Breast epithelium (tissue), 4 donors: ENCODE measurements at places on chromosomes 3 and 15.
A peak's percentile ranks its signal among the peaks of the same experiment; 100 is the strongest.

DNA sequence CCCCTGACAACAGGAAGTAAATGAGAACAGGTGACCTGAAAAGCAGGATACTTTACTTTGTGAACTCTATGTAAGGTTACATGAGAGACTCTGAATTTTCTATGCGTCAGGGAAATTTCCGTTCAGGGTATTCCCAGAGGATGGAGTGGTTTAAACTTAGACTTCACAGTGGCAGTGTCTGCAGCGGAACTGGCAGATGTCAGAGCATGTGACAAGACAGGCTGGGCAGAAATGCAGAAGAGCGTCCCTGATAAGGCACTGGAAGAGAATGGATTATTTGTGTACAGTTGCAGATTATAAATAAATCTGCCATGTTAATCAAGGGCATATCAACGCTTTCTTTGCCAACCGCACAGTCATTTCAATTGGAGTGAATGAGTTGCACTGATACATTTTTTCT, 598.4 kb upstream of the ZNF717 start:
- H3K27ac ChIP-seq: no peak overlapping the region
- DNase-seq: no peak
- H3K4me1 ChIP-seq: no peaks in the 10 kb centered on the region

GRCh38 chr3:73601011-73601410, 23.7 kb downstream of the PDZRN3 start:
- no peak overlapping the region for H3K4me3 ChIP-seq
- H3K4me1 ChIP-seq: peaks cover 4% of the 10 kb centered on the region
- H3K27me3 ChIP-seq: no peaks in the 10 kb centered on the region
- H3K27ac ChIP-seq: peak overlapping the region; percentile 59
- no peaks in the 10 kb centered on the region for H3K36me3 ChIP-seq

GRCh38 chr15:64622410-64623260, 152.8 kb downstream of the RBPMS2 start:
- H3K36me3 ChIP-seq: no peaks in the 10 kb centered on the region
- peak overlapping the region; percentile 28 for H3K27ac ChIP-seq
- H3K27me3 ChIP-seq: no peaks in the 10 kb centered on the region

DNA sequence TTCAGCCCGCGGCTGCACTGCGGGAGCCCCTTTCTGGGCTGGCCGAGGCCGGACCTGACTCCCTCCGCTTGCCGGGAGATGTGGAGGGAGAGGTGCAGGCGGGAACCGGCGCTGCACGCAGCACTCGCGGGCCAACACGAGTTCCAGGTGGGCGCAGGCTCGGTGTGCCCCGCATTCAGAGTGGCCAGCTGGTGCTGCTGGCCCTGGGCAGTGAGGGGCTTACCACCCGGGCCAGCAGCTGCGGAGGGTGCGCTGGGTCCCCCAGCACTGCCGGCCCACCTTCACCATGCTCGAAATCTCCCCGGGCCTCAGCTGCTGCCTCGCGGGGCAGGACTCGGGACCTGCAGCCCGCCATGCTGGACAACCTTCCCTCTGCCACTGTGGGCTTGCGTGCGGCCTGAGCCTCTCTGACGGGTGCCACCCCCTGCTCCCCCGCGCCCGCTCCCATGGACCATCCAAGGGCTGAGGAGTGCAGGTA, 733.5 kb upstream of the CCDC54 start:
- no peak for DNase-seq
- no peaks in the 10 kb centered on the region for H3K36me3 ChIP-seq
- H3K27ac ChIP-seq: no peak overlapping the region
- H3K4me3 ChIP-seq: no peak overlapping the region

DNA sequence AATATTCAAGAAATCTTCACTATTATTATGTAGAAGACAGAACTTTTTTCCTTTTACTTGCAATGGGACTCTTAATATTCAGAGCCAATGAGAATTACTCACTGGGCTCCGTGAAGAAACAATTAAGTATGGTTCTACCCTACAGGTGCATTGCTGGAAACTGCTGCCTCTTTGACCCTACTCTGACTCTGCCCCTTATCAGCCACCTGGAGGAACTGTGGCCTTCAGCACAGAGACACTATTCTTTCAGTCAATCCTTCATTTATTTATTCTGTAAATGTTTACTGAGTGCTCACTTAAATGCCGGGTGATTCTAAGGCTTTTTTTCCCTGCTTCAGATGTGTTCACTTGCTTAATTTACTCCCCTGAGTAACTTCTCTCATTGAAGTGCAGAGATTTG, 163.2 kb downstream of the SYNPR start:
- no peak for DNase-seq
- H3K4me1 ChIP-seq: no peaks in the 10 kb centered on the region
- no peak overlapping the region for H3K27ac ChIP-seq
- no peaks in the 10 kb centered on the region for H3K36me3 ChIP-seq

DNA sequence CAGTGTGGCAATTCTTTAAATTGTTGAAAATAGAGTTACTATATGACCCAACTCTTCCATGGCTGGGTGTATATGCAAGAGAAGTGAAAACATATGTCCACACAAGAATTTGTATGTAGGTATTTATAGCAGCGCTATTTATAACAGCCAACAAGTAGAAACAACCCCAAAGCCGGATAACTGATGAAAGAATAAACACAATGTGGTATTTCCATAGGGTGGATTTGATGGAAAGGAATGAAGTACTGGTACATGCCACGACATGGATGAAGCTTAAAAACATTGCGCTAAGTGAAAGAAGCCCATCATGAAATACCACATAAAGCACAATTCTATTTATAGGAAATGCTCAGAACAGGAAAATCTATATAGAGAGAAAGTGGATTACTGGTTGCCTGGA, 554.5 kb downstream of the AGBL1 start:
- no peaks in the 10 kb centered on the region for H3K27me3 ChIP-seq
- no peaks in the 10 kb centered on the region for H3K4me1 ChIP-seq
- no peak overlapping the region for H3K27ac ChIP-seq
- H3K36me3 ChIP-seq: no peaks in the 10 kb centered on the region
- H3K4me3 ChIP-seq: no peak overlapping the region

DNA sequence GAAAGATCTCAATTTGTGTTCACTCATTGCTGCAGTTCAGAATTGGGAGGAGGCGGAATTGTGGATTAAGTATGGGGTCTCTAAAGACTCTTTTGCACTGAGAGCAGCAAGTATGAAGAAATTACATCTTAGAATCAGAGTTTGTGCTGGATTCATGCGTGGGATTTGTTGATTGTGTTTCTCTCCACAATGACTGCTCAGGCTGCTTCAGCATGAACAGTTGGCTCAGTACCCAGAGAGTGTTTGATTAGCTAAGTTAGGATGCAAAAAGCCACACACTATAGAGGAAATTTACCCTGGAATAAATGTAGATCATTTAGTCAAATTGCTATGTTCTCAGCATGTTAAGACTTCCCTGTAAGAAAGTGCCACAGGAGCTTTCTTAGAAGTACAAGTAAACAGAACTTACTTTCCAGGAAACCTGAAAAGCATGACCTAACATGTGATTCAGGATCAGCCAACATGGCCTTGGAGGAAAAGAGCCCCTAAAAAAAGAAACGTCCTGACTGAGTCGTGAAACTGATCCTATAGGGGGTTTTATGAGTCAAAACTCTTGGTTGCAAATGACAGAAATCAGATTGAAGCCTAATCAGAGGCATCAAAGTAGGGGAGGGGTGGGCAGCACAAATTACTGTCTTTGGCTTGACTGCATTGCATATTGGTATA, 32.6 kb downstream of the HHLA2 start:
- no peaks in the 10 kb centered on the region for H3K4me1 ChIP-seq
- DNase-seq: no peak
- H3K27ac ChIP-seq: no peak overlapping the region

DNA sequence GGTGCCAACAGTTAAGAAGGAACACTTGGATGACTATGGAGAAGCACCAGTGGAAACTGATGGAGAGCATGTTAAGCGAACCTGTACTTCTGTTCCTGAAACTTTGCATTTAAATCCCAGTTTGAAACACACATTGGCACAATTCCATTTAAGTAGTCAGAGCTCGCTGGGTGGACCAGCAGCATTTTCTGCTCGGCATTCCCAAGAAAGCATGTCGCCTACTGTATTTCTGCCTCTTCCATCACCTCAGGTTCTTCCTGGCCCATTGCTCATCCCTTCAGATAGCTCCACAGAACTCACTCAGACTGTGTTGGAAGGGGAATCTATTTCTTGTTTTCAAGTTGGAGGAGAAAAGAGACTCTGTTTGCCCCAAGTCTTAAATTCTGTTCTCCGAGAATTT, 3.0 kb downstream of the SKIL start:
- no peak overlapping the region for H3K4me3 ChIP-seq
- DNase-seq: no peak
- no peak overlapping the region for H3K27ac ChIP-seq

- H3K36me3 ChIP-seq: no peaks in the 10 kb centered on the region
- H3K4me1 ChIP-seq: no peaks in the 10 kb centered on the region
- no peak overlapping the region for H3K27ac ChIP-seq
- H3K4me3 ChIP-seq: no peak overlapping the region
Measured at GRCh38 chr3:83500422-83500821, 1458.4 kb upstream of the CADM2 start.

GRCh38 chr3:192129586-192129985, 597.8 kb downstream of the FGF12 start:
- H3K36me3 ChIP-seq: no peaks in the 10 kb centered on the region
- no peak overlapping the region for H3K4me3 ChIP-seq
- H3K27ac ChIP-seq: no peak overlapping the region
- no peaks in the 10 kb centered on the region for H3K4me1 ChIP-seq
- no peaks in the 10 kb centered on the region for H3K27me3 ChIP-seq
- no peak for DNase-seq

DNA sequence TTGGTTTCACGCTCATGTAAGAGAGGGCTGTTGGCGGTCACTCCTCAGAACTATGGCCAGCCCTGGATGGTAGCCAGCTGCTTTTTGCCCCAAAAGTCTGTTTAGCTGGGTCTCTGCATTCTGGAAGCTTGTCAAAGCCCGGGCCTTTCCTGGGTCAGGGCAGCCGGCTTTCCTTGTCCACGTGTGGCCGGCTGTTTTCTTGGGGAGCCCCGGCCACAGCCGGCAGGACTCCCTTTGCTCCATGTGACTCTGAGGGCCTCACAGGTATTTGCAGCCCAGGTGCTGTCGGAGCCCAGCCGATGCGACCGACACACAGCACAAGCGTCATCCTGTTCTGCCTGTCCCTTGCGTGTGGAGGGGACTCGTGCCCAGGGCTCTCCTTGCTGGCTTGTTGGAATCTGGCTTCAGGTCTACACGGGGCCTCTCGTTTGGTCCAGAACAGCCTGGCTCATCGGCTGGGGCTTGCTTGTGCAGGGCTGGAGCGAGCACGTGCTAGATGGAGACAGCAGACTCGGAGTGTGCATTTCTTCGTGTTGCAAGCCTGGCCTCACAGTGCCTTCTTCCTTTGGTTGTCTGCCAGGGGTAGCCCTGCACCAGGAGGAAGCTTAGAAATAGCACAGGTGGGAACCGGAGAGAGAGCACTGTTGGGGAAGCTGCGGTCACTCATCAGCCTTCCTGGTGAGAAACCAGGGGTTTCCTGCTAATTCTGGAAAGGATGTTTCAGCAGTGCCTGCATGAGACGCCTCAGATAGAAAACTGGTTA, 51.5 kb downstream of the PGPEP1L start:
- H3K4me1 ChIP-seq: peaks cover 3% of the 10 kb centered on the region
- H3K27me3 ChIP-seq: no peaks in the 10 kb centered on the region
- DNase-seq: no peak
- H3K27ac ChIP-seq: peak overlapping the region; percentile 92
- no peak overlapping the region for H3K4me3 ChIP-seq

DNA sequence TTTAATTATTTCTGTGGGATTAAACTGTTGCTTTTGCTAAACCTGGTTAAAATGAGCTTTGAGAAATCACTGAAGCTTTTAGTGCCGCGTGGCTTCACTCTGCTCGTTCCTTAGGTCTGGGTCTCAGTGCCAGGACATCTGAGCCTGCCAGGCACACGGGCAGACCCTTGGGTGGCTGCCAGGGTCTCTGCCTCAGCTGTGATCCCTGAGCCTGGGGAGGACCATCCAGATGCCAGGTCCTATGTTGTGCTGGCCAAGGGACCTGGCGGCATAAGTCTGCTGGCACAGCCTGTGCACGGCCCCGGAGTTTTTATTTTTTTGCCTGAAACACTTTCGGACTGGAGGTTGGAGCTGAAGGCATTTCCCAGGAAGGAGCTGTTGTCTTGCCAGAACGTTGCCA, 328.1 kb downstream of the LRTM1 start:
- H3K27ac ChIP-seq: no peak overlapping the region
- H3K4me3 ChIP-seq: no peak overlapping the region
- peak; percentile 34 for DNase-seq
- H3K36me3 ChIP-seq: no peaks in the 10 kb centered on the region
- no peaks in the 10 kb centered on the region for H3K27me3 ChIP-seq

DNA sequence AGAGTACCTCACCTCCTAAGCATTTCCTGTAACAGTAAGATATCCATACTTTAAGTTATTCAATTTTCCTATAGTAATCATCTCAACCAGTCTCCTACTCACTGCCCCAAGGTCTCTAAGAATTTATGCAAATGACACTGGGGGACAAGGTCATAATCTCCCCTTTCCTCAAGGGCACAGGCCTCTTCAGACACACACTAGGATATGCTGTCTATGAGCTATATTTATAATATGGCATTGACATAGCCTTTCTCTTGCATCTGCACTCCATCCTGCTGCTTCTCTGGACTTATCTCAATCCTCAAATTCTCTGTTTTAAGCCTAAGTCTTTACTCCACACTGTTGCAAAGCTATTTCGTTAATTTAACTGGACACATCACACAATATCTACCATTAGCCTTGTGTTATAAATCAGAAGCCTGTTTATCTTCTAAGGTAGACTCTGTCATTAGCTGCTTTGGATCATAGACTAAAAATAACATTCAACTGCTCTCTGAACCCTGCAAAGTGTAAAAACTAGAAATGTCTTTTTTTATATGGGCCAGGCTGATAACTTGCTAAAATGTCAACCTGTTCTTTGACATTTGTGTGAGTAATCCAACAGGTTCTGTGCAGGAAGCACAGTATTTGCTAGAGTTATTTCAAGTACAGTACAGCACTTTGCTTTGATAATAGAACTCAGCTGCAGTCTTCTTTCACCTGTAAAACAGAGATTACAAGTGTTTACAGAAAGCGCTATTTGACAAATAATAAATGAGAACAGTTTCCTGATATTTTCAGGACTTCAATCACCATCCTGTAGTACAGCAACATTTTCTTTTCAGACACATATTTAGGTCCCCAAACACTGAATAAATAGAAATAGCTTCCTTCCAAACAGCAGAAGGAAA, 17.8 kb upstream of the SEC62 start:
- H3K4me3 ChIP-seq: no peak overlapping the region
- H3K27me3 ChIP-seq: no peaks in the 10 kb centered on the region
- H3K27ac ChIP-seq: no peak overlapping the region
- no peak for DNase-seq
- no peaks in the 10 kb centered on the region for H3K4me1 ChIP-seq
- H3K36me3 ChIP-seq: no peaks in the 10 kb centered on the region

- peak overlapping the region; percentile 86 for H3K27ac ChIP-seq
- H3K27me3 ChIP-seq: no peaks in the 10 kb centered on the region
- no peak for DNase-seq
- no peak overlapping the region for H3K4me3 ChIP-seq
Measured at GRCh38 chr3:119647843-119648575, 12.4 kb downstream of the POPDC2 start.

DNA sequence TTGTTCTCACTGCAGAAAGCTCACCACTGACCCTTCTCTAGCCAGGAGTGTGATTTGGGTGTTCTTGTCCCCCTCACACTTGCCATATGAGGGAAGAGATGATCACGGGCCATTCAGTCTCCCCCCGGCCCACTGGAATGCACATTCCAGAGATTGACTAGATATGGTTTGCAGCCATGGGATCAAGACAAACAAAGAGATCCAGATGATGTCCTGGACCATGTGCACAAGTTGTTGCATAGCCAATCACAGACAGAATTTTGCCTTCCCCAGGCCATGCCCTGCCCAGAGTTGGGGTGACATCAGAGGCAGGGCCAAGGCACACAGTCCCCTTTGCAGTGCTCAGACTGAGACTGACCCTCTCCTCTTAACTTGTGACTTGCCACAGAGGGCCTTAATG, 14.8 kb downstream of the MUC13 start:
- H3K4me1 ChIP-seq: no peaks in the 10 kb centered on the region
- no peak for DNase-seq
- H3K27me3 ChIP-seq: no peaks in the 10 kb centered on the region
